Type B pancreatic cell (in vitro differentiated cells): ENCODE measurements at places on chromosomes 1 and 21. TPM values are rescaled to one million over a fixed set of nuclear protein-coding genes. Genes with fewer than 3 reads are reported as not detected.

GRCh38 chr1:177526201-177526600, 355.4 kb downstream of the BRINP2 start:
- no peaks in the 10 kb centered on the region for H3K27me3 ChIP-seq
- DNase-seq = no peak
- H3K36me3 ChIP-seq = no peaks in the 10 kb centered on the region
- no peaks in the 10 kb centered on the region for H3K4me1 ChIP-seq
- no peak overlapping the region for H3K27ac ChIP-seq
- H3K4me3 ChIP-seq = no peak overlapping the region

- no peaks in the 10 kb centered on the region for H3K36me3 ChIP-seq
- peaks cover 14% of the 10 kb centered on the region for H3K27me3 ChIP-seq
- DNase-seq = no peak
Measured at GRCh38 chr1:43220905-43221778, 48.6 kb upstream of the TMEM125 start.

DNA sequence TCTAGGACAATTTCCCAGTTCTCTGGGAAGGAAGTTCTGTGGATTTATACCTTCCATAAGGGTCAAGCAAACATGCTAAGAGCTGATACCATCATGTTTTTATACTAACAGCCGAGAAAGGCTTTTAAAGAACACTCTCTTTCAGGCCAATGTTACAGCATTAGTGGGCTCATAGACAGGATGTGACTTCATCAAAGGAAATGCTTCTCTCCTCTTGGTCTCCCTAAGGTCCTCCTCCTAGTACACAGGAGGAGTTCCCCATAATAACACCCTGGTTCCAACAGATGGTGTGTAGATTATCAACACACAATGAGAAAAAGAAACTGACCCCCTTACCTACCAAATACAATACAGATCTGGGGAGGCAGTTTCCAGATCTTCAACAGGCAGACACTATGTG, 26.7 kb upstream of the GLIS1 start:
- peaks cover 4% of the 10 kb centered on the region for H3K36me3 ChIP-seq
- H3K27ac ChIP-seq = no peak overlapping the region
- peaks cover 3% of the 10 kb centered on the region for H3K4me1 ChIP-seq

DNA sequence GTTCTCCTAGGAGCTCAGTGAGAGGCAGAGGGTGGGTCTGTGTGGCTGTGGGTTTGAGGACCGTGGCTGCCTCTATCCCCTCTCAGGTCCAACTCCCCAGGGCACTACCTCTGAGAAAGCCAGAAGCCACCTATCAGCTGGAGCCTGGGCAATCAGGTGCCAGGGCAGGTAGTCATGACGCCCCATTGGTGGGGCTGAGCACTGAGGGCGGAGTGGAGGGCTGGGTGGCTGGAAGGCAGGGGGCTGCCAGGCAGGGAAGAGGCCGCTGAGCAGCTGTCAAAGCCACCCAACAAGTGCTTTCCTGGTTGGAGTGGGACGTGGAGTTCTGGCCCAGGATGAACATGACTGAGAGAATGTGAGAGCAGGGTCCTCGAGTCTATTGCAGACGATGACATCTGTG, 164.9 kb upstream of the AJAP1 start:
- no peak overlapping the region for H3K27ac ChIP-seq
- peaks cover 6% of the 10 kb centered on the region for H3K4me1 ChIP-seq
- H3K4me3 ChIP-seq = no peak overlapping the region
- peaks cover 10% of the 10 kb centered on the region for H3K27me3 ChIP-seq
- DNase-seq = no peak

DNA sequence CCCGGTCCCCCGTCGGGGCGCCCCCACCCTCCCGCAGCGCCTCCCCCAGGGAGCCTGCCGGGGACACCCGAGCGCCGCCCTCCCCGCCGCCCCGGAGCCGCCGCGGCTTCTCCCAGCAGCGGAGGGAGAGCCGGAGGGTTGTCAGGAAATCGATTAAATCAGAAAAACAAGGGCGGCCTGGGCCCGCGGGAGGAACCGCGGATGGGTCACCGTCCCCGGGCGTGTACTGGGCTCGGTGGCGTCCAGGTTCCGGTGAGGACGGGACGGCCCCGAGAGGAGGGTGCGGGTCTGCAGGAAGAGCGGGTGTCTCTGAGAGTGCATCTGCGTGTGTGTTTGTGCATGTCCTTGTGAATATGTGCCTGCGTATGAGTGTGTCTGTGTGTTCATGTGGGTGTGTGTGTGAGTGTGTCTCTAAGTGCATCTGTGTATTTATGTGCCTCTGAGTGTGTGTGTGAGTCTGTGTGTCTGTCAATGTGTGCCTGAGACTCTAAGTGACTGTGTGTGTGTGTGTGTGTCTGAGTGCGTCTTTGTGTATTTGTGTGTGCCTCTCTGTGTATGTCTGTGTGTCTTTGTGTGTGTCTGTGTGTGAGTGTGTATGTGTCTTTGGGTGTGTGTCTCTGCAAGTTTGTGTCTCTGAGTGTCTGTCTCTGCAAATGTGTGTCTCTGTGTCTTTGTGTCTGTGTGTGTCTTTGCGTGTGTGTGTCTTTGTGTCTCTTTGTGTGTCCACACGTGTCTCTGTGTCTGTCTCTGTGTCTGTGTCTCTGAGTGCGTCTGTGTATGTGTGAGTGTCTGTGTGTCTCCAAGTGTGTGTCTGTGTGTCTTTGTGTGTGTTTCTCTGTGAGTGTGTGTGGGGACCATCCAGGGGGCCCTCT, 1.1 kb downstream of the SPSB1 start:
- H3K4me3 ChIP-seq = no peak overlapping the region
- H3K36me3 ChIP-seq = peaks cover 4% of the 10 kb centered on the region
- H3K4me1 ChIP-seq = peaks cover 36% of the 10 kb centered on the region
- no peaks in the 10 kb centered on the region for H3K27me3 ChIP-seq

- DNase-seq = no peak
- H3K36me3 ChIP-seq = peaks cover 4% of the 10 kb centered on the region
- H3K4me1 ChIP-seq = peaks cover 21% of the 10 kb centered on the region
- H3K27me3 ChIP-seq = no peaks in the 10 kb centered on the region
- H3K27ac ChIP-seq = peak overlapping the region; percentile 96
Measured at GRCh38 chr1:235502601-235503402, 1.4 kb downstream of the B3GALNT2 start.

DCDC2B gene
- not detected in 2 replicates for total RNA-seq

HES2 gene
- total RNA-seq = 5.9 and 22.1 TPM in 2 replicates

KRTAP13-2 gene
- not detected in 2 replicates for total RNA-seq

NID1 gene
- 12.4 and 65.6 TPM in 2 replicates for total RNA-seq

CD101 gene
- total RNA-seq = 1.1 and 4.4 TPM in 2 replicates

PDE9A gene
- total RNA-seq = 15.2 and 18.6 TPM in 2 replicates

KRTAP20-3 gene
- not detected in 2 replicates for total RNA-seq

SPRR5 gene
- total RNA-seq = not detected in 2 replicates
